Ureter (tissue), 1 donor: ENCODE measurements at places on chromosomes 2 and 18.

- DNase-seq, result no peak
Observed at GRCh38 chr2:240622060-240622411, 3.2 kb upstream of the GPR35 start.

DNA sequence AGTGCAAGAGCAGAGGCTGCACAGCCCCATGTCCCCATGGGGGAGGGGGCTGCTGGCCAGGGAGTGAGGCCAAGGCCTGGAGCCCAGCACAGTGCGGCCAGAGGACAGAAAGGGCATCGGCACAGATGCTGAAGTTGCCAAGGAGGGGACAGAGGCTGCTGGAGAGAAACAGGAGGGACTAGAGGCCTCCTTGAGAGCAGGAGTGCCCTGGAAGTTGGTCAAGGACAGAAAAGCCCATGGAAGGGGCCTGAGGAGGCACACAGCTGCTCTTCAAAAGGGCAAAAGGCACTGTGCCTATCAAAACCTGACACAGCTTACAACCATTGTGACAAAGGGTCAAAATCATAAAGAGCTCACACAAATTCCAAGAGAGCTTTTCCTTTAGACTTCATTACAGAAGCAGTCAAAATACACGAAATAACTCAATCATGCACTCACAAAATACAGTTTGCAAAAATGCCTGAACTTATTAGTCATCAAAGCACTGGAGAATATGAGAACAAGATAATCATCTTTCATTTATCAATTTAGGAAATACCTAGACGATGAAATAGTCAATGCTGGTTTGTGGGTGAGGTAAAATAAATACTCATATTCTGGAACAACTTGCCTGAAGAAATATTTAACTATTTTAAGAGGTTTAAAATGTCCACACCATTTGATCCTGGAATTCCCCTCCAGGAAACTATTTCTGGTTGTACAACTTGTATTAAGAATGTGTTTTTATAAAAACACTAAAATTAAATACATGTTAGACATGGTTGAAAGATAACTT lies 79.6 kb downstream of the USP40 start:
- no peak for DNase-seq

GRCh38 chr18:74436158-74436769 lies 20.8 kb downstream of the DIPK1C start:
- DNase-seq, result no peak

DNA sequence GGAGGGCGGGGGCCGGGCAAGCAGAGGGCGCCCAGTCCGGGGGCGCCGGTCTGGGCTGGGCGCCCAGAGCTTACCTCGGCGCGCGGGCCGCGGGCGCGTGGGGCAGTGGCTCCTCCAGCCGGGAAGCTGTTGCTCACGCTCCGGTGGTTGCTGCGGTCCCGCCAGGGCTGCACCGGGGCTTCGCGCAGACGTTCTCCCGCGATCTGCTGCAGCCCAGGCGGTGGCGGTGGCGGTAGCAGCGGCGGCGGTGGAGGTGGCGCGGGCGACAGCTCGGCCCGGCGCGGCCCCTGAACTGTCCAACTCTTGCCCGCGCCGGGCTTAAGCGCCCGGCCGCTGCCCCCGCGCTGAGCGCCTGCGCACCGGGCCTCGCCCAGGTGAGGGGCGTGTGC lies 391 bp downstream of the ZNF385B start:
- DNase-seq, result no peak

GRCh38 chr2:209413311-209414014 lies 10.4 kb upstream of the MAP2 start:
- no peak for DNase-seq

- DNase-seq, result no peak
Observed at GRCh38 chr2:221060376-221060775, 511.7 kb downstream of the EPHA4 start.

GRCh38 chr18:48167897-48168253 lies 237.4 kb upstream of the SMAD2 start:
- no peak for DNase-seq

DNA sequence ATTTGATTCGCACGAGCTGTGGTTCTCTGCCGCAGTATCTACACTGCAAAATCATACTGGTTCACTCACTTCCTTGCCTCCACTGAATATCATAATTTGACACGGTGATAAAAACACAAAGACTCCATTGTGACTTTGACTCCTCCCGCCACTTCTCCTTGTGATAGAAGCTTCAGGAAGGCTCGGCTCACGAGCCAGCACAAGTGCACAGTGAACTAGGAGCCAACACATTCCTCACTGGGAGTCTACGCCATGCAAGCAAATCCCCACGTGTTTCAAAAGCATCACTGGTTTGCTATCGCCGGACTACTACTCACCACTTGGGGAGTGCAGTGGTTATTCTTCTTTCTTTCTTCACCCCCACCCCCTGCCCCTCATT lies 293.3 kb upstream of the PARD3B start:
- DNase-seq, result no peak

DNA sequence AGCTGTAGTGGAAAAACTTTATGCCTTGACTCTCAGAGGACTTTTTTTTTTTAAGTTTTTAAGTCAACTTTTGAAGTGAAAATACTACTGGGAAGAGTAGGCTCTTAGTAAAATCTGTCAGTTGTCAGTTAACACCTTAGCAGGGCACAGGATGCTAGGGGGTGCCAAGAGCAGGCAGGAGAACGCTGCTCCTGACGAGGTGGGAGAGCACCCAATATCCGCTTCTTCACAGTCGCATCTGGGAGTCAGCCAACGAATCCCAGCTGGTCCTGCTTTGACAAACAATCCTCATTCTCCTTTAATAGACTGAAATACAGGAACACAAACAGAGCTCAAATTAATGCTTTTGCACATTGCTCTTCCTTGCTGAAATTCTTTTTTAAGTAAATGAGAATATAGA lies 709.5 kb upstream of the ACVR2A start:
- no peak for DNase-seq

DNA sequence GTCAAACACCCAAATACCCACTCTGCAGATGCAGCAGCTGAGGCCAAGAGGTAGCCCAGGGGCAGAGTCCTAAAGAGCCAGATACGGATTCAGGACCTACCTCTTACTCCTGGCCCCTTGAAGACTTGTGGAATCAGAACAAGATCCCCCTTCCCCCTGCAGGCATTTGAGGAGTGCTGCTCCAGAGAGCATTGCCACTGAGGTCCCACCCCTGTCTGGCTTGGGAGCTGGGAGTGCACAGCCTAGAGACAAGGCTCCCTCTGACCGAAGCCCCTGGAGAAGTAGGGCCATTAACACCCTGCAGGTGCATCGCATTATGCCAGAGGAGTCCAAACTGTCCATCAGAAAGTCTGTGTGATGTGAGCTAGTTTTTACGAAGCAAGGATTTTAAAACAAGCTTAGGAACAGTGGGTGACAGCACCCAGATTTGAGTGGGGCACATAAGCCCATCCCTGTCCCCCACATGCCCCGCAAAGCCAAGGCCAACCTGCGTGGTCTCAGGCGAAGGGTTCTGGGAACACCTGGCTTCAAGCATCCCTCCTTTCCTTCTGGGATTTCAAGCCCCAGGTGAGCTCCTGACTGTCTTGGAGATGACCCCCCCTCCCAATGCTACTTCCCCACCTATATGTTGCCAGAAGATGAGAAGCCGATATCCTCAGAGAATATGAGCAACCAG lies 48.4 kb downstream of the MTERF4 start:
- DNase-seq, result no peak

DNA sequence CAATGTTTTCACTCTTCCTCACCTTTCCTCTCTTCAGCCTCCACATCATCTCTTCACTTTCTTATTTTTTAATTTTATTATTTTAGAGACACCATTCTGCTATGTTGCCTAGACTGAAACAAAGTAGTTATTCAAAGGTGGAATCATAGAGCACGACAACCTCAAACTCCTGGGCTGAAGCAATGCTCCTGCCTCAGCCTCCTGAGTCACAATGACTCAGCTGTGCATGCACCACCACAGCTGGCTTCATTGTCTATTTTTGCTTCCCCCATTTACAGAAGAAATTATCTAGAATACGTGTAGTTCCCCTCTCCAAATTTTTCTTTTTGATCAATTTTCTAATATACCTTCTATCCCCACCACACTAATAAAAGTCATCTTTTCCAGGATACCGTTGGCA lies 911.5 kb upstream of the SOX11 start:
- DNase-seq, result no peak

DNA sequence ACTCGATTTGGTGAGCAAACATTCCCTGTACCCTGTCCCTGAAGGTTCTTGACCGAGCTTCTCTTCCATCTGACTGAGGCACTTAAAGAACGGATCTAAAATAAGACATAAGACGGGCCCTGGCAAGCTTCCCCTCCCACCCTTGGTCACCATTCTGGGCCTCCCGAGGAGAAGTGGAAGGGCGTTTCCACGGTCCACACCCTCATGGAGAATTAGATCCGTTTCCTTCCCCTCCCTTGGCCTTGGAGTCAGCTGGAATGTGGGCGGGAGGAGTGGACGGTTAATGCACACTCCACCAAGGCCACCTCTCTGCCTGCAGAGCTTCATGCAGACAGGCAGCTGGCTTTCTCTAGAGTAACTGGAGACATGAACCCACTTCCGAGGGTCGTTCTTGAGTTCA lies 257.3 kb upstream of the APCDD1 start:
- DNase-seq, result no peak

GRCh38 chr2:70527447-70528080 lies 26.1 kb downstream of the TGFA start:
- no peak for DNase-seq

GRCh38 chr2:187445051-187445450 lies 3.0 kb downstream of the CALCRL start:
- DNase-seq, result no peak

DNA sequence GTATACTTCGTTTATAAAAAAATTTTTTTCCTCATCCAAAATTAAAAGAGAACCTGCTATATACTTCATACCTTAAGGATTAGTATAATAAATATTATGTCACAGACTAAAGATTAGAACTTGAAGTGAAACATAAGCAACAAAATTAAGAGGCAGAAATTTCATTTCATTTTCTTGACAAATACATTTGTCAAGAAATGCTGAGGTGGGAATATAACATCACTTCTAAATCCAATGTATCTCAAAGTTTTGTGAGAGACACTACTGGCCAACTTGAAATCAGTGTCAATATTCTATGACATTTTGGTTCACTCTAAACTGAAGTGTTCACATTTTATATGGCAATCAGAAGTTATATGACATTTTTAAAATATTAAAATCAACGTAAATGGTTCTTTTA lies 43.8 kb downstream of the SCRN3 start:
- DNase-seq, result no peak

- DNase-seq, result no peak
Observed at GRCh38 chr18:47490882-47491281, 239.4 kb upstream of the SKOR2 start.

GRCh38 chr18:10454681-10455557 lies 484 bp downstream of the APCDD1 start:
- no peak for DNase-seq

GRCh38 chr2:5491523-5491922 lies 200.7 kb upstream of the SOX11 start:
- no peak for DNase-seq

- no peak for DNase-seq
Observed at GRCh38 chr18:68611311-68611710, 103.6 kb downstream of the TMX3 start.

GRCh38 chr18:10732990-10733389 lies 207.2 kb downstream of the NAPG start:
- DNase-seq, result no peak

GRCh38 chr2:179770029-179770428 lies 91.4 kb downstream of the ZNF385B start:
- no peak for DNase-seq

GRCh38 chr2:196546151-196546919 lies 93.2 kb upstream of the CCDC150 start:
- no peak for DNase-seq

DNA sequence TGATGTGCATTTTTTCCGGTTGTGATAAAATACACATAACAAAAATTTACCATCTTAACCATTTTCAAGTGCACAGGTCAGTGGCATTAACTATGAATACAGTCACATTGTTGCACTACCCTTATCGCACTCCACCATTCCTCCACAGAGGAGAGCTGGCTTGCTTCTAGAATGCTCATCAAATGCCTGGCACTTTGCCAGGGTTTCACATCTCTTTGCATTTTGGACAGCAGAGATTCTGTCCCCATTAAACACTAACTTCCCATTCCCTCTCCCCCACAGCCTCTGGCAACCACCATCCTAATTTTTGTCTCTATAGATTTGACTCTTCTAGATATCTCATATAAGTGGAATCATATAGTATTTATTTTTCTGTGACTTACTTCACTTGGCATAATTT lies 165.0 kb downstream of the ASB1 start:
- no peak for DNase-seq

DNA sequence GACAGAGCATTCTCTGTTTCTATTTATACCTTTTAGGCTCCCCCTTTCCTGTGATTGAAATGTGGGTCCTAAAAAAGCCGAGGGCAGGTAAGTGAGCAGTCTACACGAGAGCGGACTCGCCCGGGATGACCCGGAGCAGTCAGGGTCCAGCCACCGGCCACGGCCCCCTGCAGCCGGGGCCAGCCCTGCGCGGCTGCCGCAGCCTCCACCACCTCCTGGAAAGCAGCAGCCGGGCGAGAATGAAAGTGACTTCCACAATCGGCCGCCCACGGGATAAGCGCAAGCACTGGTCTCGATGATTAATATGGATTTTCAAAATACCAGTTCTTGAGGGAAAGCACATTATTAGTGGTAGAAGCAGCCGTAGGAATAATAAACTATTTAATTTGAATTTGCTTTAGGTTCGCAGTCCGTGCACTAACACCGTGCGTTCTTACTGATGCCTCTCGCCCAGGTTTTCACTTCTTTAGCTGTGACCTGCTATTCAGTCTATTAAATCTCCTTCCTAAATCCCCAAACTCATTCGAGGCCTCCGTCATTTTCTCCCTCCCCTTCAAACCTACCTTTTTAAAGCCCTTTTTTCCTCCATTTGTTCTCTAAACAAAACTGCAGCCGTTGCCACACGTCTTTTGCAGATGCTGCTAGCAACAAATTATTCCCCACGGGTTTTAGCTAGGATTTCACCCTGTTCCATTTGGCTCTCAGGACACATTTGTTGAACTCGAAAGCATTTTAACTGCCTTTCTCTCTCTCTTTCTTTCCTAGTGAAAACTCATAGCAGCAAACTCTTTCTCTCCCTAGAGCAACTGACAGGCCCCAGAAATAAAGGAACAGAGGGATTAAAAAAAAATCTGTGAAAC lies 1015.1 kb upstream of the PIK3C3 start:
- DNase-seq, result no peak

- no peak for DNase-seq
Observed at GRCh38 chr2:147479358-147479757, 365.5 kb upstream of the ACVR2A start.

DNA sequence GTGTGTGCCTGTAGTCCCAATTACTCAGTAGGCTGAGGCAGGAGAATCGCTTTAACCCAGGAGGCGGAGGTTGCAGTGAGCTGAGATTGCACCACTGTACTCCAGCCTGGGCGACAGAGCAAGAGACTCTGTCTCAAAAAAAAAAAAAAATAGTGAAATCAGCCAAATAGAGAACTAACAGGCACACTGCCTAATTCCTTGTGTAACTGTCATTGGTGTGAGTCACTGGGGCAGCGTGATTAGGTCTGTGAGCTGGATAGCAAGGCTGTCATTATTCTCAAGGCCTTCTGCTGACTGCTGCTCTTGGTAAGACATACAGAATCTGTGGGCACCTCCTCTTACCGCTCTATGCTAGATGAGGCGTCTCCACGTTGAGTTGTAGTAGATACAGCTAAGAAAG lies 270.3 kb downstream of the NEDD4L start:
- DNase-seq, result peak; percentile 56
